Choroid plexus epithelial cell (primary cell): ENCODE measurements at places on chromosomes 6 and 20.

GRCh38 chr20:33062105-33062824, 8.6 kb downstream of the BPIFB3 start:
- no peak for DNase-seq

GRCh38 chr6:36319436-36319762, 17.3 kb downstream of the BNIP5 start:
- no peak for DNase-seq

DNA sequence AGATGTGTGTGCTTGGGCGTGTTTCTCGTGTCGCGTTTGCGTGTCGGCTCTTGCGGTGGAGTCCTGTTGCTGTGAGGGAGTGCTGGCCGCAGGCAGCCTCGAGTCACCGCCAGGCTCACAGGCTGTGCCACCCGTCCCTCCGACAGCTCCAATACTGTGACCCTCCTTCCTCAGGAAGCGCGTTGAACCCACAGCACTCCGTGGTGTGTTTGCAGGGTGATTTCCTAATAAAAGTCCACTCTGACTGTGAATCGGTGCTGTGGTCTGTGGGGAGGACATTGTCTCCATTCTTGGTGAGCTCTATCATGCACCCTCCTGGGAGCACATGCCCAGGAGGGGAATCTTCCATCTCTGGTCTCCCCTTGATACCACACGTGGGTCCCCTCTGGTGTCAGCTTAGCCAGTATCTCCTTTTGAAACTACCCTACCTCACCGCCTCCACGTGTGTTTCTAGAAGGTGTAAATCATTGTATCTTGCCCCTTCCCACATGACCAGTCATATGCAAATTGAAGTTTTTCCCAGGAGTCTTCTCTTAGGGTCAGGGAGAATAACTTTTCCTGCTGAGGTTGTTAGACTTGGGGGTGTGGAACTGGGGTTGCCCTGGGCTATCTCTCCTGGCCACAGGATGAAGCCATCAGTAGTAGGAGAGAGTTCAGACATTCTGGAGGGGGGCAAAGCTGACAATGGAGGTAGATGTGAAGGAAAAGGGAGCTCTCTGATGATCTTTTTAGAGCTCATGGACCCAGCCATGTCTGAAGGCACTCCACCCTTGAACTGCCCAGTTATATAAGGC, 13.3 kb upstream of the PCMTD2 start:
- DNase-seq, result no peak

GRCh38 chr6:135236732-135237131, 55.6 kb downstream of the MYB start:
- no peak for DNase-seq

DNA sequence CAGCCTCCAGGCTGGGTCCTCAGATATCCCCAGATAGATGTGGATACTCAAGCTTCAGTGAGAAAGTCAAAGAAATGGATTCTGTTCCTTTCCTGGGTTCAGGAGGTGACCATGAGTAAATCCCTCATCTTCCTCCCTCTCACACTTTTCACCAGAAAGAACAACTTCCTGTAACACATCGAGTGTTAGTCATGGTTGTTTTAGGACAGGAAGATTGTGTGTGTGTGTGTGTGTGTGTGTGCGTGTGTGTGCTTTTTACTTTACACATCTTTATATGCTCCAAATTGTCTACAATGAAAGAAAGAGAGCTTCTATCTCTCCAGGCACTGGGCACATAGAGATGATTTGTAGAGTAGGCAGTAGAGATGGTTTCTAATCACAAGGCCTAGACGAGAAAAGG, 139.9 kb downstream of the TBXT start:
- peak; percentile 63 for DNase-seq

GRCh38 chr6:28134015-28134414, 7.7 kb upstream of the ZKSCAN8 start:
- peak; percentile 70 for DNase-seq

GRCh38 chr20:18524646-18525045, 16.9 kb downstream of the SEC23B start:
- DNase-seq, result peak; percentile 42

DNA sequence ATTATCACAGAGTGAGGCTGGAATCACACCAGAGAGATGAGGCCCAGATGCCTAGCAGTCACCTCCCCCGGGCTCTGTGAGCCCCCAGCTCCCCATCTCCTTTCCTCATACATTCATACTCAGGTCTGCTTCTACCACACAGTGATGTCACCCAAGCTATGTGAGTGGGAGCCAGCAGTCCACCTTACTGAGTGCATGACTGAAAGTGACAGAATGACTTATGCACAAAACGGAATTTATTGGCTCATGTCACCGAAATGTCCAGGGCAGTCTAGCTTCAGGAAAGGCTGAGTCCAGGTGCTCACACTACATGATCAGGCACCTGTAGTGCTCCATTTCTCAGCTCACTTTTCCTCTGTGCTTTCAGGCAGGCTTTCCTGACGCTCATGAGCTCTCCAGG, 36.7 kb upstream of the CCN6 start:
- DNase-seq, result no peak

GRCh38 chr6:158544428-158544827, 15.5 kb upstream of the TMEM181 start:
- no peak for DNase-seq

GRCh38 chr20:24961384-24962181, 12.5 kb downstream of the CST7 start:
- DNase-seq, result no peak
